NCI-H82 (cell line): ENCODE measurements at places on chromosomes 3 and 15.

GRCh38 chr3:45803252-45803935 is 7.1 kb upstream of the SLC6A20 start:
- no peak for DNase-seq

GRCh38 chr15:47987908-47988532 is 132.8 kb upstream of the SLC24A5 start:
- peak; percentile 91 for DNase-seq

- peak; percentile 99 for DNase-seq
Observed at GRCh38 chr3:51968170-51968775, 1.0 kb upstream of the PCBP4 start.

- no peak for DNase-seq
Observed at GRCh38 chr3:51530485-51530884, 8.0 kb upstream of the RAD54L2 start.

GRCh38 chr15:58611731-58612676 is 137.5 kb downstream of the ADAM10 start:
- no peak for DNase-seq

DNA sequence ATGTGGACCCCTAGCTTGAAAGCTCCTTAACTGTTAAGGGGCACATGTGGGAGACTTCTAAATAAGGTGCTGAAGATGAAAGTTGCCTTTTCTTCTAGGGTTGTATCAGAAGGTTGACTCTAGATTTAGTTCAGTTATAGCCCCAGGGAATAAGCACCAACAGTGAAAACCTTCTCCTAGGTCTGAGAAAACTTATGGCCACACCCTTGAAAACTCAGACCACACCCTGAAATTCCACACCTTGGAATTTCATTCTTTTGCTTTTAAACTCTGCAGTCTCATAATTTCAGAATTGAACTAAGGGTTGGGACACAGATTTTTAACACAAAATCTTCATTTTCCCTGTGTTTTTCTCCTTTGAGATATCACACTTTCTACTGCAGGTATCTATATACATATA is 355.8 kb upstream of the IL12A start:
- DNase-seq: no peak

DNA sequence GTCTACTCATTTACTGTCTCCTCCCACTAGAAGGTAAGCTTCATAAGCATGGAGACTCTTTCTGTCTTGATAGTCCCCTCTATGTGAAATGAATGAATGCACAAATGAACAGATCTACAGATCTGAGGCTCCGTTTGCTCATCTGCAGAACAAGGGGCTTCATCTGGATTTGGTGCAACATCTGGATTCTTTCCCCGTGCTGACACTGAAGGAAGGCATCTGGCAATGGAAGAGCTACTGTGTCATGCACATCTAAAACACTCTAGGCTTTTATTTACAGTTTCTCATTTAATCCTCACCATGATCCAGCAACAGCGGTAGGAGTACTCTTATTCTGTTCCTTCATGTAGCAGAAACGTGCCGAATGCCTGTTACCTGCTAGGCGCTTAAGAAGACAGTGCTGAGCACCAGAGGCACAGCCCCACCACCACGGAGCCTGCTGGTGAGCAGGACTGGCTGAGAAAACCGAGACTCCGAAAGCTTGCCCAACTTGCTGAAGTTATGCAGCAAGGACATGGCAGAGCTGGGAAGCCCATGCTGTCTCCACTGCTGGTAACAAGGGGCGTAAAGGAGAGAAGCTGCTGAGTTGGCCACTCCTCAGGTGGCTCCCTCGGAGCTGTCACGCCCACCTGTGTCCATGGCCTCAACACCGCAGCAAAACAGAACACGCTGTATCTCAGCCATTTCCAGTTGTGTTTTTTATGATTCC is 31.1 kb downstream of the LSM3 start:
- DNase-seq: no peak

- peak; percentile 39 for DNase-seq
Observed at GRCh38 chr3:140552403-140552802, 125.5 kb upstream of the TRIM42 start.

- no peak for DNase-seq
Observed at GRCh38 chr3:63652066-63652725, at the start of gene SNTN. Gene SNTN, plus strand, starts transcription at chr3:63652675. Its CDS starts 13 bp downstream, at chr3:63652688.

GRCh38 chr3:51916418-51916817 is 13.3 kb upstream of the IQCF1 start:
- no peak for DNase-seq
